ENCODE measurements at places on chromosomes 13 and 19.

GRCh38 chr19:9431475-9431874 lies 3.9 kb downstream of the ZNF266 start:
- peak; percentile 68 for DNase-seq

- DNase-seq, result peak; percentile 91
Observed at GRCh38 chr19:55552620-55553019, 7.3 kb upstream of the SBK3 start.

DNA sequence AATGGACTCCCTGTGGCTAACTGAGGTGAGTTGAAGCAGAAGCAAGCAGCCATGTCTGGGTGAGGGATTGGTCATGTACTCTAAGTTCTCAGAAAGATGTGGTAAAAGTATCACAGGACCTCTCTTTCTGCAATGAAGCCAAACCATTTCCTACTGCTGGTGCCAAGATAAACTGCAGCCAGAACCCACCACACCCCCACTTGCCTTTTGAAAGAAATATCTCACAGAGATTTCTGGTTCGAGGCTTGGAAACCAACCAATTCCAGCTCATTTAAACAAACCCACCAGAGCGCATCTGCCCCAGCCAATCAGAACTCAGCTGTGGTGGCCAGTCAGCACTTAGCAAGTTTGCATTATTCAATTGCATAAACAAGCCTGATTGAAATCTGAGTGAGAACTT lies 204.5 kb upstream of the ATXN8OS start:
- DNase-seq, result peak; percentile 2

GRCh38 chr19:51103926-51104341 lies 4.3 kb downstream of the CTU1 start:
- no peak for DNase-seq

DNA sequence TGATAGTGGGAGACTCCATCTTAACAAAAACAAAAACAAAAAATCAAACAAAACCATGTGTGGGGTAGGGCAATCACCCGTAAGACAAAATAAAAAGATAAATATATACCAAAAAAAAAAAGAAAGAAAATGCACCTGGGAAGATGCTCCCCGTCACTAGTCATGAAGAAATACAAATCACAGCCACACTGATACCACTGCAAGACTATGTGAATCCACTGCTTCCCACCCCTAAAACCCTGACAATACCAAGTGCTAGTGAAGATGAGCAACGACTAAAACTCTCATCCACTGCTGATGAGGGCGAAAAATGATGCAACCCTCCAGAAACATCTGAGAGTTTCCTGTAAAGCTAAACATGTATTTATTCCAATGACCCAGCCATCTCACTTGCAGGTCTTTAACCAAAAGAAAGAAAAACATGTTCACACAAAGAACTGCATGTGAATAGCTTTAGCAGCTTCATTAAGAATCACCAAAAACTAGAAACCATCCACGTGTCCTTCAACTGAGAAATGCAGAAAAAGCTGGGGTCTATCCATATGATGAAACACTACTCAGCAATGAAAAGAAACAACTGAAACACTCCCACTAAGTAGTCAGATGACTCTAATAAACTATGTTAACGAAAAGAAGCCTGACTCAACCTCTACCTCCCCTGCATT lies 31.7 kb downstream of the BRD4 start:
- DNase-seq, result peak; percentile 91

DNA sequence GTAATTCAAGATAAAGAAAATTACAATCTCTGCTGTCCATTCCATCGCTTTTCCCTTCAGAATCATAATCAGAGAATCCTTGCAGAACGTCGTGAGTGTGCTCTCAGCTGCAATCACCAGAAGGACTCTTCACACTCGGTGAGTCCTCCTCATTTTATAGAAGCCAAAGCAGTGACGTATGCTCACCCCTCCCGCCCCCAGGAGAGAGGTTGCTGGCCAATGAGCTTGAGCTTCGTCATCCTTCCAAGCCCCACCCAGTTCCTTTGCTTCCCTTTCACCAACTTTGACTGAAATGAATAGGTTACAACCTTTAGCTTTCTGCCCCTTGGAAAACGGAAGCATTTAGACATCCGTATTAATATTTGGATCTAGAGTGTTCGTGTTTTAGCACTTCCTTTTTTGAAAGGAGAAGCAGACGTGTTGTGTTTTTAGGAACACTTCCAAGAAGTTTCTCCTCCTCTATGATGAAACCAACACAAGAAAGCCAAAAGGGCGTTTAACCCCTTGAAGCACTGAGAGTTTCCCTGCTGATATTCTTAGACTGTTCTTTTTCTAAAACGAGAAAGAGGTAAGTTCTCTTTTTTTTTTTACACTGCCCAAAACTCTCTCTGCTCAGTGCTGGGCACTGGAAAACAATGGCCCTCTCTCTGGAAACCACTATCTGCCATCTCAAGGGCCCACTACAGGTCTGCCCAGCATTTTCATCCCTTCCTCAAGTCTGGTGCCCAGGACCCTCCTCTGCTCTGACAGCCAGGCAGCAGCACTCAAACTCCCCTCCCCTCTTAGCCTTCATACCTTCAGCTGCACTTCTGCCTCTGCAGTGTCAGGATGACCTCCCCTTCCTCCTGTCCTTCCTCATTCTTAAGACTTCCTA lies 44.3 kb upstream of the CEACAM21 start:
- peak; percentile 81 for DNase-seq

All from choroid plexus epithelial cell (primary cell).